Body of pancreas (tissue), 4 donors: ENCODE measurements at places on chromosomes 5 and 9. TPM values are rescaled to one million over a fixed set of nuclear protein-coding genes. Genes with fewer than 3 reads are reported as not detected.

GRCh38 chr5:132020568-132021339 is 9.3 kb upstream of the ACSL6 start:
- no peak for DNase-seq

GRCh38 chr5:125970631-125971307 is 452.4 kb upstream of the GRAMD2B start:
- DNase-seq: no peak

- DNase-seq: no peak
Observed at GRCh38 chr5:8209500-8209899, 340.6 kb downstream of the MTRR start.

DNA sequence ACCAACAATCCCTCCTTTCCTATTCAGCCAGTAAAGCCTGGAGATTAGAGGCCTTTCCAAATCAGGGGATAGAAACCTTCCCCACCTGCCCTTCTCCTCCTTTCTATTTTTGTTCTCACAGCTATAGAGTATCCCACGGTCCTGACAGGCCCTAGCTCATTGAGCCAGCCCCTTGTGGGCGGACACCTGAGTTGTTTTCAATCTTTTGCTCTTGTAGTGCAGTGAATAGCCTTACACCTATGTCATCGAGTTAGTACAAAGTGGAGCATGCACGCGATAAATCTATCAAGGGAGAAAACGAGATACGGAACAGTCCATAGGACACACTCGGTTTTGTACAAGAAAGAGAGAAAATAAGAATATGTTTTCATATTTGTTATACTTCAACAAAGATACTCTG is 77.2 kb downstream of the TSPAN17 start:
- no peak for DNase-seq

- DNase-seq: no peak
Observed at GRCh38 chr9:6098431-6098830, 83.0 kb upstream of the RANBP6 start.

GRCh38 chr9:5587024-5587423 is 41.9 kb upstream of the RIC1 start:
- no peak for DNase-seq

DNA sequence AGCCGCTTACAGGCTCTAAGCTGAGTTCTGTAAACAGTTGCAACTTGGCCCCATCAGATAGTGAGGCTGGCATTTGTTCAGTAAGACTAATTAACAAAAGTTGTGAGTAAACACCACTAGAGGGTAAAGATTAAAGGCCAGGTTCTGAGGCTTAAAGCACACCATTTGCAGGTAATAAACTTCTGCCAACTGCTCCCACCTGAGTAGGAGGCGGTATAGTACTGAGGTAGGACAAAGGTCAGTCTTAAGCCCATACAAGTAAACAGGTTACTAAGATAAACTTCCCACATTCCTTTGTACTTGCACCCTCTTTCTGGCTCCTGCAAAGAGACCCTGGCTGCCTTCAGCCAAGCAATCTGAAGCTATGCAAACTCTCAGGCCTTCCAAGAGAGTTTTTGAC is 419.6 kb downstream of the DNAH5 start:
- no peak for DNase-seq

GRCh38 chr5:169875731-169876130 is 104.6 kb downstream of the INSYN2B start:
- no peak for DNase-seq

GRCh38 chr9:129557192-129558036 is 63.5 kb downstream of the C9orf50 start:
- peak; percentile 70 for DNase-seq

Gene FAM200C
- total RNA-seq: 6.0 TPM

Gene AHRR
- total RNA-seq: 0.33 TPM

Gene C9orf50
- not detected for total RNA-seq

Gene GBGT1
- 9.2 TPM for total RNA-seq

Gene KIF20A
- not detected for total RNA-seq
